ENCODE measurements at places on chromosomes 12 and 14.

DNA sequence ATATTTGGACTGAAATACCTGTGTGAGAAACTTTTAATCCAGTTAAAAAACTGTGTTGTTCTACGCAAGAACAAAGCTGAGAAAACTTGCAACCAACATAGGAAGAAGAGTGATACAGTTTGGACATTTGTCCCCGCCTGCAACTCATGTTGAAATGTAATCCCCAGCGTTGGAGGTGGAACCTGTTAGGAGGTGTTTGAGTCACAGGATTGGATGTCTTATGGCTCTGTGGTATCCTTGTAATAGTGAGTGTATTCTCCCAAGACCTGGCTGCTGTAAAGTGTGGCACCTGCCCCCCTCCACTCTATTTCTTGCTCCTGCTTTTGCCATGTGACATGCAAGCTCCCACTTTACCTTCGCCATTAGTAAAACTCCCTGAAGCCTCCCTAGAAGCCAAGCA, 28.6 kb upstream of the ADAM20 start:
- no peak for DNase-seq

DNA sequence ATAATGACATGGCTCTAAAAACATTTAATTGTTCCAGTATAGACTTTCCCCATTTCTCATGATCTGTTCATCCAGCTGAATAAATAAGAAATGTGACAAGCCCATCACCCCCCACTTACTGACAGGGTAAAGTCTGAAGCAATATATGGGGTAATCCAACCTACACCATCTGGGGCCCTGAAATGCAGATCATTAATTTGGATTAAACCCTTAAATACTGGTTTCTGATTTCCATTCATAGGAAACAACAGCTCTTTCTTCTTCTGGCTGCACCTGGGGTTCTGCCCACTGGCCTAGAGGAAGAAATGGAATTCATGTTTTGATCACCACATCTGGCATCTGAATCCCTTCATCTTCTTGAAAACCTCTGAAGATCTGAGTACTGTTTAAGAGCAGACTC, 39.3 kb upstream of the ACSM4 start:
- DNase-seq: no peak

- DNase-seq: no peak
Observed at GRCh38 chr12:50751948-50752721, 11.8 kb upstream of the ATF1 start.

GRCh38 chr12:94193168-94193567, 44.8 kb downstream of the PLXNC1 start:
- no peak for DNase-seq

GRCh38 chr12:99302874-99303273, 344.7 kb upstream of the GARIN6 start:
- DNase-seq: no peak

GRCh38 chr14:68793734-68794129, 865 bp upstream of the ZFP36L1 start:
- DNase-seq: peak; percentile 60

DNA sequence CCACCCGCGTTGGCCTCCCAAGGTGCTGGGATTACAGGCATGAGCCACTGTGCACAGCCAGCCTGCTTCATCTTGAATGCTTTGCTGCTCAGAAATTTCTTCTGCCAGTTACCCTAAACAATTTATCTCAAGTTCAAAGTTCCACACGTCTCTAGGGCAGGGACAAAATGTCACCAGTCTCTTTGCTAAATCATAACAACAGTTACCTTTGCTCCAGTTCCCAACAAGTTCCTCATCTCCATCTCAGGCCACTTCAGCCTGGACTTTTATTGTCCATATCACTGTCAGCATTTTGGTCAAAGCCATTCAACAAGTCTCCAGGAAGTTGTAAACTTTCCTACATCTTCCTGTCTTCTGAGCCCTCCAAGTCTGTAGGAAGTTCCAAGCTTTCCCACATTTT, 159.5 kb upstream of the DYRK2 start:
- DNase-seq: no peak

GRCh38 chr14:77786148-77786547, 13.8 kb upstream of the ADCK1 start:
- no peak for DNase-seq

GRCh38 chr14:86521843-86522242, 991.9 kb downstream of the FLRT2 start:
- no peak for DNase-seq

Measured in stimulated activated CD4-positive, alpha-beta T cell treated with anti-CD3 and anti-CD28 coated beads, Interleukin-15, amount 100 ng/mL, for 24 hours (primary cell).